ENCODE measurements at places on chromosomes 5 and 9.

DNA sequence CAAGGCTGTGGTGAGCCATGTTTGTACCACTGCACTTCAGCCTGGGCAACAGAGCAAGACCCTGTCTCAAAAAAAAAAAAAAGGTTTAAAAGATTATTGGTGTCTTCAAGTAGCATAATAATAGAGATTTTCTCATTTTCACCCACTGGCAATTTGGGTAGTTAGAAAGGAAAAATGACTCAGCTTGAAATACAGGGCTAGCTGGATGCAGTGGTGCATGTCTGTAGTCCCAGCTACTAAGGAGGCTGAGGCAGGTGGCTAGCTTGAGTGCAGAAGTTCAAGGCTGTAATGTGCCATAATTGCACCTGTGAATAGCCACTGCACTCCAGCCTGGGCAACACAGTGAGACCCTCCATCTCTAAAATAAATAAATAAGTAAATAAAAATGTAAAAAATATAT lies 111.1 kb downstream of the ARRDC3 start:
- DNase-seq, result no peak

GRCh38 chr9:124576751-124577150 lies 69.6 kb upstream of the NR5A1 start:
- DNase-seq, result no peak

DNA sequence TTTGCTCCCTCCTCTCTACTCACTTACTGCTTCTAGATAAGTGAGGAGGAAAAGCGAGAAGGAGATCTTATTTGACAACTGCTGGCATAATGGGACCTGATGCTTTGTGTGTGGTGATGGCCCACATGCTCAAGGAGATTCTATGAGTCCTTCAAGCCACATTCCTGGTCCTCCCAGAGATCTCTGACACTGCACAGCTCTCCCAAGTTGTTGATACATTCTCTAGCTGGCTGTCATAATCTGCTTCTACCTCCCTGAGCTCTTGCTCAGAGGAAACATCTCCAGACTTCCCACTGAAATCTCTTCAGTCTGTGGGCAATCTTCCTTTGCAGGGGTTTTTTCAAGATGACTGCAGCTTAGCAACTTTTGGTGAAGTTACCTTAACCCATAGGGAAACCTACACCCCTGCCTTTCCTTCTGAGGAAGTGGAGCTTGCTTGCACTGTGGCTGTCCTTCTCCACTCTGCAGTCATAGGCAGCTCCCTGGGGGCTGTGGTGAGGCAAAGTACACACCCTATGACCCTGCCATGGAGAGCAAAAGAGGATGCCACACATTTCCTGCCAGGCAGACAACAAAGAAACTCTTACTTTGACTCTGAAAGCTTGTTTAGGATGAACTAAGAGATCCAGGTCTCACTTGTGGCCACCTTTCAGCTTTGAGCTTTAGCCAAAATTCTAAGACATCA lies 163.8 kb downstream of the TMEM38B start:
- peak; percentile 45 for DNase-seq

- DNase-seq, result no peak
These were observed 419.9 kb downstream of the NTRK2 start for GRCh38 chr9:85089188-85089969.

DNA sequence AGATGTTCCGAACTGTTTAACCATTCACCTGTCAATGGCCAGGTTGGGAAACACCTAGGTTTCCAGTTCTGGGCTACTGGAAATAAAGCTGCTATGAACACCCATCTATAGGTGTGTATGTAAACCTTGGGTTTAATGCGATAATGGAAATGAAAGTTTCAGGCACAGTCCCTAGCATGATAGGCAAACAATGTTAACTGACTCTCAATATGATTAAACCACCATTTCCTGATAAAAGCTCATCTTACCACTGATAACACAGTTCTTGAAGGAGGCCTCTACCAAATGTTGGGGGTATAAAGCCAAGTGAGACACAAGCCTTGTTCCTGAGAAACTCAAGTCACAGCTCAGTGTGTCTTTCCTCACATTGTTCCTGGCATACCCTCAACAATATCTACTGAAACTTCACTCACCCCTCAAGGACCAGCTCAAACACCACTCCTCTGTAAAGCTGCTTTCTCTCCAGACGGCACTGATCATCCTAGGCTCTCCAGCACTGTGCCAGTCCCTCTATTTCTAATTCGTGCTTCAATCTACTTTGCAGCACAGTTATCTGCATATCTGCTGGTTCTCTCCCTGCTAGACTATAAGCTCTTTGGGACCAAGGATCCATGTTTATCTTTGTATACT lies 15.8 kb downstream of the RAB14 start:
- no peak for DNase-seq

DNA sequence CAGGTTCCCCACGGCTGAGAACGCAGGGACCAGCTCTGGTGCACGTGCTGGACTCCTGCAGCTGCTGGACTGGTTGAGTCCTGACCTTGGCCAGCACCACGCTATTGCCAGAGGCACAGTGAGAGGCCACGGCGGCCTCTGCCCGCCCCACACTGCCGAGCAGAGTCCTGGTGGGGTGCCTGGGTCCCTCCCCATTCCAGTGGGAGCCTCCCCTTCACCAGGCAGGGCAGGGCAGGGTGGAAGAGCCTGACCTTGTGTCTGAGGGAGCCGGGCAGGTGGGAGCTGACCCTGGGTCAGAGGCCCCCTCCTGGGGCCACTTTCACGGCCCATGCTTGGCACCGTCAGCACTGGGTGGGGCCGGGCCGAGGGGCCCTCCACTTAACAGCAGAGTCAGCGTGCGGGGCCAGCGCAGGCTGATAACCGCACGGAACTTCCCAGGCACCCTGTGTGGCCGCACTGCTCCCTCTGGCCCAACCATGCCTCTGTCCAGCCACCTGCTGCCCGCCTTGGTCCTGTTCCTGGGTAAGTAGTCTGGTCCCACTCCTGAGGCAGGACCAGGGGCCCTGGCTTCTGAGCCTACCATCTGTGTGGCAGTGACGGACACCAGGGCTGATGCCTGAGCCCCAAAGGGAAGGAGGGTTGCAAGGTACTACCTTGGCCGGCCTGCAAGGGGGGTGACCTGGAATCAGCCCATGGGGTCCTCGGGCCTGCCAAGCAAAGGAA lies at the start of gene MAMDC4:
Gene MAMDC4 (plus strand): TSS at position 406 of the 723 bp plus-strand sequence. CDS start 71 bp downstream, at position 477.
- no peak for DNase-seq

DNA sequence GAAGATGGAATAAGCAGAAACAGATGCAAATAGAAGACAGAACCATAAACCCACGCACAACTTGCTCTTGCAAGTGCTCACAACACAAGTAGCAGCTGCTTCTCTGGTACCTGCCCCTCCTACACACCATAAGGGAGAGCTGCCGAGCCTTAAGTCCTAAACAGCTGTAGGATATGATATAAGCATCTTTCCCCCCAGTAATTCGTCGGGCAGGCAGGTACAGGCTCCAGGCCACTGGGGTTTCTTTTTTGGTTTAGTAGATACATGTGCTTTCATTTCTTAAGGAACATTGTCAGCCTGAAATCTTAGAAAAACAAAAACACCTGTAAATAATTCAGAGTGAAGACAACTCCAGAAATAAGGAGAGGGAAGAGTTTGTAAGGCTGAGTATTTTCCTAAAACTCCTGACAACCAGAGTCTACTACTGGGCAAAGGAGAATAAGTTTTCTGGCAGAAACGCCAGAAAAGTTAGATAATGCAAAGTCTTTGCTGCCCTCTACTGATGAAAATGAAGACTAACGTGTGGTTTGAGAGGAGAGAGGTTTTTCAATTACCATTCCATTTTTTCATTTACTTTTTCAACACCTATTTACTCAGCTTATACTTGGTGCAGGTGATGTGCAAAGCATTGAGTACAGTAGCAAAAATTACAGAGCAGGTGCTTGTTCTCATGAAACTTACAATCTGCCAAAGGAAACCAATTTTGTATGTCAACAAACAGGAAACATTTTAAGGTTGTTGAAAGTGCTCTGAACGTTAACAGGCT lies 20.1 kb upstream of the TCERG1 start:
- DNase-seq, result no peak

- DNase-seq, result no peak
These were observed 79.9 kb upstream of the ANKRD55 start for GRCh38 chr5:56313004-56313531.

GRCh38 chr5:82396871-82397514 lies 118.8 kb upstream of the RPS23 start:
- no peak for DNase-seq

DNA sequence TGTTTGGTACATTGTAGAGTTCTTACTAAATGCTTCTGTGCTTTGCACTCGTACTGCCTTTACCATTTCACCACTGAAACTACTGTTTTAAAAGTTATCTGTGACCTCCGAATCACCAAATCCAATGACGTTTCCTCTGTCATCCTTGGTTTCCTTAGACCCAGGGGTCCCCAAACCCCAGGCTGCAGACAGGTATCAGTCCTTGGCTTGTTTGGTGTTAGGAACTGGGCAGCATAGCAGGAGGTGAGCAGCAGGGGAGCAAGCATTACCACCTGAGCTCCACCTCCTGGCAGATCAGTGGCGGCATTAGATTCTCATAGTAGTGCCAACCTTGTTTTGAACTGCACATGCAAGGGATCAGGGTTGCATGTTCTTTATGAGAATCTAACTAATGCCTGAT lies 26.8 kb upstream of the APC start:
- no peak for DNase-seq

DNA sequence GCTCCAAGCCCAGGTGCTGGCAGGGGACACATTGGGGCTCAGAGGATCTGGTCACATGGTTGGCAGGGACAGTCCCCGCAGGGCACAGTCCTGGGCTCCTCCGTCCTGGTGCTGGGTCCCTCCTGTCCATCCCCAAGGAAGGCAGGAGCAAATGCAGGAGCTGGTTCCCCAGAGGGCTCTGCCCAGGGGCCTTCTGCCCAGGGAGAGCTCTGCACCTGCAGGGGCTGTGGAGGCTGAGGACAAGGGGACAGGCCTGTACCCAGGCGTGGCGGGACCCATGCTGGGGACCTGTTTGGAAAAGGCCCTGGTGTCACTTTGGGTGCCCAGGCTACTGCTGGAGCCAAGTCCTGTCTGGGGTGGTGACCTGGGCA lies 7.2 kb downstream of the SPATA31E1 start:
- DNase-seq, result no peak

DNA sequence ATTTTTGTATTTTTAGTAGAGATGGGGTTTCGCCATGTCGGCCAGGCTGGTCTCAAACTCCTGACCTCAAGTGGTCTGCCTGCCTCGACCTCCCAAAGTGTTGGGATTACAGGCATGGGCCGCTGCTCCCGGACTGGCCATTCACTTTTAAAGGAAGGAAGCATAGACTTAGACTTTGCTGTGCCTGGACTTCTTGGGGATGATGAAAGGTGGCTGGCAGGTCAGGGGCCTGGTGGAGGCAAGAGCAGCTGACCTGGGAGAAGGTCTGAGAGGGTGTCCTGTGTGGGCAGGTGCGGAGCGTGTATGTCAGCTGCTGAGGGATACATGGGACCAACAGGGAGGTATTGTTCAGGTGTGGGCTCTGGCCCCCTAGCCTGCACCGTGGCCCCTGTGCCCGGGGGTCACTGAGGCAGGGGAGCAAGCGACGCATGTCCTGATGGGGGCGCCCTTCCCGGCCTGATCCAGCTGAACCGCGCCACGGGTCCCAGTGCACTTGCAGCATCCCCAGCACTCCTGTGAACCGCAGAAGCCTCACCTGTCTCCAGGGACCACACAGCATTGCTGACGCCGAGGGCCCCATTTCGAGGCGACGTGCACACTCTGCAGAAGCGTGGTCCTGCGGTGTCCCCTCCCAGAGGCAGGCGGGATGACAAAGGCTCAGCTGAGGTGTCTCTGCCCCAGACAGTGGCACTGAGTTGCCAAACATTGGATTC lies 23.1 kb downstream of the NDUFS6 start:
- DNase-seq, result no peak

DNA sequence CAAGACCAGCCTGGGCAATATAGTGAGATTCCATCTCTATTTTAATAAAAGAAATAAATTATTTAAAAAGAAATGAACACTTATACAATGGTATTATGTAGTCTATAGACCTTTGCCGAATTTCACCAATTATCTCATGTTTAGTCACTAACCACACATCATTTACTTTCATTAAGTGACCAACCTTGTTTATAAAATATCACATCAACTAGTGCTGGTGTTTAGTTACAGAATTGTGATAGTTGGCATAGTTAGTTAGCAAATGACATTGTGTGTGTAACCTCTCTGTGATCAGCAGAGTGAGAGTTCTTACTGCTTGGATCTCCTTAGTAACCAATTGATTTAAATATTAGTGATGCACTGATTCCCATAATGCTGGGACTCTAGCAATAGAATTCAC lies 71.8 kb downstream of the PRR16 start:
- no peak for DNase-seq

GRCh38 chr5:116479776-116480675 lies 94.6 kb downstream of the SEMA6A start:
- DNase-seq, result no peak

DNA sequence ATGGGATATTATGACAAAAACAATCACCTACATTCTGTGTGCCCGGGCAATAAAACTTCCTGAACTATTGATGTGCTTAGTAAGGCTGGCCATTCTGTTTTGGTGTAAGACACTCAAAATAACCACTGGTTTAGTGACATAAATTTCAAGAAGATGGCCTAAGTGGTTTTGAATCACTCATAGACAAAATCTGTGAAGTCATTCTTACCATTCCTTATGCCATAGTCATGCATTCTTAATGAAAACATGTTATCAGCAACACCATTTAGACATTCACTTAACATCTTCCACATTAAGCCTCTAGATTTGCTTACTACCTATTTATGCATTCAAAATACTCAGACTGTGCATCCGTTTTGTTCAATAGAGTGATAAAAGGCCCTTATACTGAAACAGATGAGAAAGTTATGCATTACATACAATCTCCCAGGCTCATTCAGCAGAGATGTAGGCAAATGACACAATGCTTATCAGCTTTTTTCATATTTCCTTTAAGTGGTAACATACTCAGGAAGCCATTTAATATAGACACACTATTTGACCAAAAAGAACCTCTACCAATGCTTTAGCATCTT lies 848.8 kb upstream of the DMAC1 start:
- no peak for DNase-seq

GRCh38 chr9:89654025-89654662 lies 49.3 kb downstream of the GADD45G start:
- DNase-seq, result no peak

GRCh38 chr5:32168460-32169033 lies 5.6 kb downstream of the GOLPH3 start:
- no peak for DNase-seq

DNA sequence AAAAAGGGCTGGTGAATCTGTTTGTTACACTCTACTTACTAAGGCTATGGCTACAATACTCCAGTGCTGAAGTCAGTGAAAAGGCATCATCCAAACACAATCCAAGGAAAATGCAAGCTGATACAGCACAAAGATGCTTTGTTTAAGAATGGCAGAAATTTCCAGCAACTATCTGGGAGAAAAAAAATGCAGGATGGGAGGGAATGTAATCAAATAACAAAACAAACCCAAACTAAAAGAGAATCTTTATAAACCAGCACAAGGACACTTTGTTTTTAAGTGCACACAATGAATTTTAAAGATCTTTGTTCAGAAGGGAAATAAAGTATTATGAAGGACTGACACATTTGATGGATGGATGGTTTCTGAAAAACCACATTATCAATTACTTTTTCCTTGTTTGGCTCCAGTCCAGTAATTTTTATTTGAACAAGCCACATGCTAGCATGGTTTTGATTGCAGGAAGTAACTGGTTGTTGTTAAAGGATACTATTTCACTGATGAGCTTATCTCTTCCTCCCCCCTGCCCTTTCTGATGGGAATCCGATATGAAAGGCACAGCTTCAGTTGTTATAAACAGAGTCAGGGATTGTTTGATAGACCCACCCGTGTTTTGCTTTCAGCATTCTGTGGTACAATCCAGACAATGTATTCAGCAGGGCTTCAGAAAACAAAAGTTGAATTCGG lies 12.1 kb upstream of the TLE4 start:
- DNase-seq, result no peak

GRCh38 chr9:35976726-35977125 lies 18.8 kb upstream of the OR2S2 start:
- peak; percentile 47 for DNase-seq

Measured in stimulated activated naive B cell treated with anti-CD40 and anti-IgM and Interleukin-4, amounts not matched to agents 10 μg/mL and 1 μg/mL and 100 μg/mL, for 72 hours (primary cell).